ENCODE measurements at places on chromosomes 5 and 9.

DNA sequence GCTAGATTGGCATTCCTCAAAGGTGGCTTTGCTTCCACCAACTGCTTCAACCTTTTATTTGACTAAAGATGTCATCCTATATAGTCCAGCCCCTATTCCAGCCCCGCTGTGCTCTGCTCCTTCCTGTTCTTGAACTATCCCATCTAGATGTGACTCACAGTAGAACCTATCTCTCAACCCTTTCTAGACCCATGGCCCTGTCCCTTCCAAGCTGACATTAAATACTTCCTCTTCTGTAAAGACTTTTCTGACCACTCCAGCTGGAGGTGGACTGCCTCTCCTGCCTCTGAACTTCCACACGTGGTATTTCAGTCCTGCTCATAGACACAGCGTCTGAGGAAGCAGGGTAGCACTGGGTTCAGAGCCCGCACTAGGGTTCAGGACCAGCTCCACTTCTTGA lies 32.4 kb downstream of the OSTF1 start:
- DNase-seq = no peak

GRCh38 chr5:625516-625915 lies 13.4 kb downstream of the CEP72 start:
- DNase-seq = no peak

DNA sequence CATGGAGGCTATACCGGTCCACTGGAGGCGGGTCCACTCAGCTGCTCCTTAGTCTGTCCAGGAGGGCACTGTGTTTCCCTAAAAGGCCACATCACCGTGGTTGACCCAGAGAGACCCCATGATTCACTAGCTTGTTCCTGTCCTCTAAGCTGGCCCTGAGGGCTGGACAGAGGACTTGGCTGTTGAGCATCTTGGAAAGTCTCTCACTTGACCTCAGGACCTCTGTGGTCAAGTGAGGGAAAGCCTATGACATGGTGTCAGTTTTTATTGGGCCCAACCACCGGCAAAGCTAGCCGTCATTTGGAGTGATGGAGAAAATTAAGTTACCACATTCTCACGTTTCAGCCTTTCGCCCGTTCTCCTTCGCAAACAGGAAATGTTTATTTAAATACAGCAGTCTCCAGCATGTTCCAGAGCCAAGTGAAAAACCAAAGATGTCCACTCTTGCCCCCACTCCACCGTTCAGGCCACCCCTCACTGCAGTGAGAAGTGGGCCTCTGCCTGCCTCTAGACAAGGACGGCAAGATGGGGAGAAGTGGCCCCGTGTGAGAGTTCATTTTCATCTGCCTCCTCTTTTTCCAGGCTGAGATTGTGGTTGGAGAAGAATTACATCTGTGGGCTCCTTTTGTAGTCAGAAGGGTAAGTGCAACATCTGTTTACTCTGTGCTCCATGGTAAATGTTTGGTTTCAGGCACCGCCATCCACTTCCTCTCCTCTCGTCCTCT lies 4.4 kb downstream of the SLIT3 start:
- DNase-seq = no peak

- DNase-seq = no peak
Observed at GRCh38 chr9:1839909-1840308, 175.2 kb upstream of the SMARCA2 start.

DNA sequence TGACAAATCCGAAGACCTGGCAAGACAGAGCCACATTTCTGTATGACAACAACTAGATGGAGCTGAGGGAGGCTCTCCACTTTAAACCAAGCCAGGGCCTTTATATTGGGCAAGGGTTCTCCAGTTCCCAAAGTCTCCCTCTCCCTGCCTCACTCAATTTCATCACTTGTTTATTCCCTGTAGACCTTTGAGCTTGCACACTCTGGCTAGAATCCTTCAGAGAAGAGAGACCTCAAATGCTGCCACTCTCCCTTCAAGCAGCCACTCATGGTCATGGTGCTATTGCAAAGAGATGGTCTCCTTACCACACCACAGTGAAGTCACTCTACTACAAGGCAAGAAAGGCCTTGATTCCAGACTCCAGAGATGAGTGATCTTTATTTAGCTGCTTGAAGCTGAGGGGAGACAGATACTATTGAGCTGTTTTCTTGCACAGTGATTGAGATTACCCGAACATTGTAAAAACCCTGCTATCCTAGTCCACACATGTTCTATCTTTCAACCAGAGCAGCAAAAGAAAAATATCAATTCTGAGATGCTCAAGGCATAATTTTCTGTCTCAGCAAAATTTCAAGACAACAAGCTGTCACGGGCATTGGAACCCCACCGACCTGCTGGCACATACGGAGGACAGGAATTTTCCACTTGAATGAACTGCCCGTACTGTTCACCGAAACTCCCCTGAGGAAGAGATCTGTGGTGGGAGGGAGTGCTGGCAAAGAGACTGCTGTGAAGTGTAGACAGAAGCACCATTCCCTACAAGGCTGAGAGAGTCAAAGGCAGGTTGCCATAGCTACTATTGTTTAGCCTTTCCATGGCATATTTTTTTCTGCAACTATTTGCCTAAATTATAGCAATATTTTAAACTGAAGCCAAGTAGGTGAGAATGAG lies 81.1 kb downstream of the CDO1 start:
- no peak for DNase-seq

DNA sequence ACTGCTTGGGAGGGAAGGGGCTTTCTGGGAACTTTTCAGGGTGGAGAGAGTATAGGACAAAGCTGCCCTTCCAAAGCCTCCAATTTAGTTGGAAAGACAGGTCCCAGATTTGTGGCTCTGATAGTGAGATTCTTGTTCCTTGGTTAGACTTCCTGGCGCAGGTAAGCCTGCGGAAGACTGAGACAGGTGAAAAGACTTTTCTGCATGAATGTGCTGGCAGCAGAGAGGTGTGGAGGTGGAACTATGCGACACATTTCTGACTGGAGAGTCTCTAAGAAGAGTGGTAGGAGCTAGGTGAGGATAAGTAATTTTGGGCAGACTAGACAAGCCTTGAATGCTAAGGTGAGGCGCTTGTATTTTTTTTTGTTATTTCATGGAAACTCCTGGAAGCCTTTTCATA lies 29.9 kb downstream of the NANS start:
- no peak for DNase-seq

GRCh38 chr5:44236040-44236439 lies 153.2 kb downstream of the FGF10 start:
- DNase-seq = no peak

DNA sequence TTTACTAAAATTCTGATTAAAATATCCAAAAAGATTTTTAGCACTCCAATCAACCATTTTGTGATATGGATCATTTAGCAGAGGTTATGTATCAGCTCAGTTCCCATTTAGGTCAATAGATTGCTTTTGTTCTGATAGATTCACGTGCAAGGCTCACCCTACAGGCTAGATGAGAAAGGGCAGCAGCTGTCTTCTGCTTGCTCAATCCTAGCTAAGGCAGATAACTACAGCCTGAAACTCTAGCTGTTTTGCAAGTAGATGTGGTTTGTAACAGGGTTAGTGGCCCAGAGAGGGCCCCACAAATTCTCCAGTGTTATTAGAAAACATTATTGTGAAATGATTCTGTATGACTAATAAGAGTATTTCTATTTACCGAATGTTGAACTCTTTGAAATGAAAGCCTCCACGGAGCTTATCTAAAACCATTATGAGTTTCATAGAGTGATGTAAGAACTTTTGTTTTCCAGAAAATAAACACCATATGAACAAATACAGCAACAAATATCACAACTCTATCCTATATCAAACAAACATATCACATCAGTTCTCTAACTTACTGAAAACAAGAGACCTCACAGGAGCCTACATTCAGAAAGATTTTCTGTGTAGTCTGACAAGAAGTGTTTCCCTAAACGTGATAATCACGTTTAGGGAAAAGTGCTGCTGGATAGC lies 841.9 kb upstream of the ACO1 start:
- DNase-seq = no peak

DNA sequence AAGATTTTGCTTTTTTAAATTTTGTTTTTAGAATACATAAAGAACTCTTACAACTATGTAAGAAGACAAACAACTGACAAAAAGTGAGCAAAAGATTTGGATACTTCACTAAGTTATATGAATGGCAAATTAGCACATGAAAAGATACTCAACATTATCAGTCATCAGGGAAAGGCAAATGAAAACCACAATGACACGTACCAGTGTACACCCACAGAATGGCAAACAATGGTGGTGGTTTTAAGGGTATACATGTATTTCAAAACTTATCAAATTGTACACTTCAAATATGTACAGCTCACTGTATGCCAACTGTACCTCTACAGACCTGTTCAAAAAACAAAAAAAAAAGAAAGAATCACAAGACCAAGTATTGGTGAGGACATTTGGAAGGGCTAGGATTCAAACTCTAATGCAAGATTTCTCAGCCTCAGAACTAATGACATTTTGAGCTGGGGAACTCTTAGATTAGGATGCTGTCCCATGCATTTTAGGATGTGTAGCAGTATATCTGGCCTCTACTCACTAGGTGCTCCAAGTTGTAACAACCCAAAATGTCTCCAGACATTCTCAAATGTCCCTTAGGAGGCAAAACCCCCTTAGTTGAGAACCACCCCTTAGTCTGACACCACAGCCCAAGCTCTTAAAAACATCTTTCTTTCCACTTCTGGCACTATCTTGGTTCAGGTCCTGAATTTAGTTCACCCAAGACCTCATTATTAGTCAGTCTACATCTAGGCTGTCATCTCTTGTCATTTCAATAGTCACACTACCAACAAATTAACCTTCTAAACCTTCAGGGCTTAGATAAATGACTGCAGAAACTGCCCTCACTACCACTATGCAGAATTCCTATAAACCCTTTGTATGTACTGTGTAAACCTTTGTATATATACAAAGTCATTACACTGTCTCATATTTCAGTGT lies 9.7 kb downstream of the SCAI start:
- DNase-seq = no peak

DNA sequence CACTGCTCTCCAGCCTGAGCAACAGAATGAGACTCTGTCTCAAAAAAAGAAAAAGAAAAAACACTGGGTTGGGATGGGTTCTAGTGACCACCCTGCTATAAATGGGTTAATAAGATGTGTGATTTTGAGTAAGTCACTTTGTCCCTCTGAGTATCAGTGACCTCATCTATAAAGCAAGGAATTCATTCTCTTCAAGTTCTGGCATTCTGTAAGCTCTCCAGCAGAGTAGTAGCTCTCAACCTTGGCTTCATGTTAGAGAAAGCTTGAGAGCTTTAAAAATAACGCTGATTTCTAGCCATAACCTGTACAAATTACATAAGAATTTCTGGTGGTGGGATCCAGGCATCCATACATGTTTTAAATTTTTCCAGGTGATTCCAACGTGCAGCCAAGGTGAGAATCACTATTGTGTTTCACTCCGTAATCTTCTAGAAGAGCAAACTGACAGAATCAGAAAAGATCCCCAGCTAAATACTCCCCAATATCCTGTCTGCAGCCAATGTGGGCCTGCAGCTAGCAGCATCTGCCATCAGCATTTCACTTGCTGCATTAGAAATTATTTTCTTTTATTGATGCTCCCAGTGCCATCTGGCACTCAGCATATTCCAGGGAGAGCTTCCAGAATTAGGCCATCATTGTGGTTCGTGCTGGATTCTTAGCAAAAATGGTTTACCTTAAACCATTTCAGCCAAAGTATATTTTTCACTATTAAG lies 109.4 kb downstream of the FEM1C start:
- no peak for DNase-seq

- DNase-seq = no peak
Observed at GRCh38 chr5:87735923-87736322, 323.2 kb upstream of the CCNH start.

DNA sequence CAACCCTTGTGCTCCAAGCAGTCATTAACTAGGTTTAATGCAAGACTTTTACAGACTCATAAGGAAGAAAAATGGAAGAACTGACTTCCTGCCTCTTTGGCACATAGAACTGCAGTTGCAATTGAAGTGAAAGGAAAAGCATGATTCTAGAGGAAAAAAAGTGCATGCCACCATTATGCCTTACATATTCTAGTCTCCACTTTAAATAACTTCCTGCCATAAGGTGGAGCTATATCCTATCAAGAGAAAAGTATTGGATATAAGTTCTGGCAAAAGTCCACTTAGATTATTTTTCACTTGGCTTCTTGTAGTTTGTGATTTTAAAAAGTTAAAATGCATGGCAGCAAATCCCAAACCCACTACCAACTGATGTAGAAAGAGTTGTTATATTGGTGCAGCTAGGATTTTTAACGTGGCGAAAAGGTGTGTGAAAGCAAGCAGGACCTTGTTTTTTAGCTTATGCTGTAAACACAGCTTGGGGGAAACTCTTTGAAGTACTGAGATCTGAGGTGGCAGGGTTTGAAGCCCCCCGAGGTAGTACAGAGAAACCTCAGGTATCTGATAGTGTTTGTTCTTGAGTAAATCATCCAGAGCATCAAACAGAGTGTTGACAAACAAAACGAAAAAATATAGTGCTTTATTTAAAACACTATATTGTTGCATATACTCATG lies 117.9 kb downstream of the ANXA1 start:
- DNase-seq = no peak

DNA sequence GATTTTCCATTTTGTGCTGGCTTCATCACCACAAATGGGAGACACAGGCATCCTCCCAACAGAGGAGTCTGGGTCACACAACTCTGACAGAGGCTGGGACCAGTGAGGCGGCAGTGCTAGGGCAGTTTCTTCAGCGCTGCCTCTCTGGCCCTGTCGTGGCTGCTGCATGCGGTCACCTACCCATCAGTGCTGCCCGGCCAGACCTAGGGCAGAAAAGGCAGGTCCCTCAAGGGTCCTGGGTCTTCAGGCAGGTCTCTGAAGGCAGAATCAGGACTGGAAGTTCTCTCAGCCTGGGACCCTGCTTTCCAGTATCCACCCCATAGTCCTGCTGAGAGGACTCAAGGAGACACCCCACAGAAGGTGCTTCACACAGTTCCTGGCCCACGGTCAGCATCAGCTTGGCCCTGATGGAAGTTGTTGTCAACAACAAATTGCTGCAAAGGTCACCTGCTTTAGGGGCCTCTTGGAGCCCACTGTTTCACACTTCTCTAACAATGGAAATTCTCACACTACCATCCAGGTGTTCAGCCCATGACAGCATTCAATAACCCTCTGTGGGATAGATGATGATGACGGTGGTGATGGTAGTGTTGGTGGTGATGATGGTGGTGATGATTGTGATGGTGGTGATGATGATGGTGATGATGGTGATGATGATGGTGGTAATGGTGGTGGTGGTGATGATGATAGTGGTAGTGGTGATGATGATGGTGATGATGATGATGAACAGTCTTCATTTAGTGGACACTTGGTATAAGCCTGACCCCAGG lies 146.4 kb upstream of the PPP1R26 start:
- DNase-seq = no peak
